ENCODE measurements at places on chromosomes 1 and 21.

GRCh38 chr1:68233202-68233601 is 879 bp upstream of the WLS start:
- no peak for DNase-seq

DNA sequence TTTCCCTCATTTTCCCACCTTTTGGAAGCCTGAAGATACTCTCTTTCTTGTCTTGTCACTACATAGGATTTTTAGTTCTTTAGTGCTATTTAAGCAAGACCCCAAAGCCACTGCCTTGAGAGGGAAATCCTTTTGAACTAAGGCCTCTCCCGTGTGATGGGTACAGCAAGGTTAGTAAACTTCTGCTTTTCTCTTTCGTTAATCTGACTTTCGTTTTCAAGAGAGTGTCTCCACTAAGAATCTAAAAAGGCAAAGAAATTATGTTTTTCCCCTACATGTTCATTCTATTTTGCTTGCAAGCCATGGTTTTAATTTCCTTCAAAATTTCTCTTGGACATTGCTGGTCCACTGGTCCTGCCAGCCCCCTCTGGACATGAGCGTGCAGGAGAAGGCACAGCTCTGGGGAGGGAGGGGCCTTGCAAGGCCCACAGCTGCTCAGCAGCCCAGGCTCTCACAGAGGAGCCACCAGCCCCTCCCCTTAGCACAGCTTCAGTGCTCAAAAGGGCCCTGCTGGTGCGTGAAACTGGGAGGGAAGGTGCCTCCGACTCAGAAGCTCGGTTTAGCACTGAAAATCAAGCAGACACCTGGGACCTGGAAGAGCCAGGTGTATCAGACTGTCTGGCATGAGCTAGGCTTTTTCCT is 210.9 kb upstream of the GALNT2 start:
- no peak for DNase-seq

- DNase-seq: no peak
Observed at GRCh38 chr1:114010433-114011184, 31.3 kb downstream of the OLFML3 start.

GRCh38 chr1:162405800-162406199 is 6.1 kb downstream of the SH2D1B start:
- no peak for DNase-seq

GRCh38 chr1:67171978-67172377 is 5.7 kb downstream of the IL23R start:
- DNase-seq: no peak

DNA sequence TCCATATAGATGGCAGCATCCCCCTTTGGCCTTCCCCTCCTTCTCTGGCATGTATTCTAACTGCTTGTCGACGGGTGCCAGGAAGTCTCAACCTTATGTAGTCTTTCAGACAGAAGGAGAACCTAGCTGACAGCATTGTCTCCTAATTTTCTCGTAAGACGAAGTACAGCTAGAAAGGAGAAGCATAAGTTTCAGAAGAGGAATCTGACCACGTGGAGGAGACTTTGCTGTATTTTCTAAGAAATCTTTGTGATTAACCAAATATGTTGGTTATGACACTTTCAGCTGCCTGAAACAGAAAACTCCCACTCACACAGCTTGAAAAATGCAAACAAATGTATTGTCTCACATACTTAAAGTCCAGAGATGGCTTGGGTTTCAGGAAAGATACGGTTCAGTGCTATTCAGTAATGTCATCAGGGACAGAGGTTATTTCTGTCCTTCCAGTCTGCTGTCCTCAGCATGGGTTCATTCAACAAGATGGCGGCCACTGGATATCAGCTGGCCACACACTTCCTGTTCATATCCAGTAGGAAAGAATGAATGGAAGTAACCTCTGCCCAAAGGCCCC is 109.5 kb upstream of the ZNF648 start:
- no peak for DNase-seq

DNA sequence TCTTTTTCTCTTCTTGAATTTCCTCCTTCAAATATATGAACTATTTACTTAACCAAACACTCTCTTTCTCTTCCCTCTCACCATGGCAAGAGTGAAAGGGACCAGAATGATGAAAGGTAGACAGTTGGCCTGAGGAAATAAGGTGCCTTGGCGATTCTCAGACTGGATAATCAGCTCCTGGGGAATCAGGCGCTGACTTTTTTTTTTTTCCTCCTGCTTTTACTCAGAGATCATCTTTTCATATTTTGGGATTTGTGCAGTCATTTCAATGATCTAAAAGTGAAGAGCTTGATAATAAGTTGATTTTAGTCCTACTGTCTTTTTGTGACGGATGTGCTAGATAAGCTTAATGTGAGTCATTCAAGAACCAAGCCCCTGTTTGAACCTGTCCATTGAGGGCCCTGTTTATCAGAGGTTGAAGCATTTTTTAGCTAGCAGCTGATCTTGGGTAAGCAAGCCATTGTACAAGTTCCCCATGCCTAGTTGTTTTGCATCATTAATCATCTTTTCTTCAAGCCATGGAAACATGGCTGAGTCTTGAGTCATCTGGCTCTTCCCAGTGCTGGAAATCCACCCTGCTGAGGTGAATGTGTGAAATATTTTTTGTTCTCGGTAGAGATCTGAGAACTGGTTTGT is 40.8 kb downstream of the ITSN1 start:
- no peak for DNase-seq

DNA sequence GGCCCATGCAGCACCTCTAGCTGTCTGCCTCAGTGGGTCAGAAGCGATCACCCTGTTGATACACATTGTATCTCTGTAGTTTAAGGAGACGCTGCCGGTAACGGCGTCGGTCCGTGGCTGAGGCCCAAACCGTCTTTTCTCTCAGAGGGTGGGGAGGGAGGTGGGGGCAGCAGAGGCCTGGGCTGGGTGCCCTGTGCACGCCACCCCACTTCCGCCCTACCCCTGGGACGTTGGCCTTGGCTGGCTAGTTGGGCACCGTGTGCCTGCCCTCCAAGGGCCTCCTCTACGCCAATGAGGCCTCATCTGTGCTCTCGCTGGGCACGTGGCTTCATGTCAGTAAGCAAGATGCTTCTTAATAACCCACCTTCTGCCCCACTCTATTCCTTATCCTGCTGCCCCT is 9.4 kb downstream of the ZC3H12A start:
- DNase-seq: no peak

DNA sequence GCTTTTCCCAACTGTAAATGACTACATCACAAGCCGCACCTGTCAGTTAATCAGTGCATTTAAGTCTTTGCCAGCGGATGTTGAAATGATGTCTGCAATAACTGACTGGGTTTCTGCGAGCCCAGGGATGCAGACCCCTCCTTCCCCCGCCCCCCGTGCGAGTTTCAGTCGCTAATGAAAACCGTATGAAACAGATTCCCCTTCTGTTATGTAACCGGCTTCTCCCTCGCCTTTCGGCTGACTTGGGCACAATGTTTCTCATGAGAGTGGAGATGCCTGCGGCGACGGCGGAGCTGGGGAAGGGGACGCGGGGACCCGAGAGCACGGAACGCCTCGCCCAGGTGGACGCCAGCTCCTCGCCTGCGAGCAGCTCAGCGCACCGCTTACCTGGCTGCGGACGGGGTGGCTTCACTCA is 753 bp downstream of the KCNJ6 start:
- no peak for DNase-seq

- DNase-seq: no peak
Observed at GRCh38 chr1:65480684-65481405, 60.4 kb downstream of the LEPR start.

DNA sequence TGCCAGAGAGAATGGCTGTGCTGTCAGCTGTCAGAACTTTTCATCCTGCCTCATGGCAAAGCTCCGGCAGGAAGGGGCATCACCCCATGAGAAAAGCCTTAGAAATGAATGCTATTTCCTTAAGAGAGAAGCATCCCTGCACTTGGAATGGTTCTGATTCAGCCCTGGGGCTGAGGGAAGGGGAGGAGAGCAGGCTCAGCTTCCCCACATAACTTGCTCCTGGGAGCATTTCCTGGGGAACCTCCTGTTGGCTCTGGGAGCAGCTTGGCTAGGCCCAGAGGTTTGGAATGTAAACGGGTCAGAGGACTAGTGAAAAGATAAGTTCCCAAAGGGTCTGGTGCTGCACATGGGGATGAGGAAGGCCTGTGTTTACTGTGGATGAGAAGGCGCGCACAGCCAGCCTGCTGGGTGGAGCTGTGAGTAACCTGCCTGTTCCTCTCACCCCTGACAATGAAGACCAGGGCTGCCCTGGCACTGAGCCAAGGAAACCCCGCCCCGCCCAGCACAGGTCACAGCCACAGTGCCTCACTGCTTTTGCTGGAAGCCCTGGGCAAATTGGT is 5.0 kb downstream of the PRELP start:
- no peak for DNase-seq

- DNase-seq: no peak
Observed at GRCh38 chr1:182714546-182714945, 30.2 kb upstream of the RGS8 start.

DNA sequence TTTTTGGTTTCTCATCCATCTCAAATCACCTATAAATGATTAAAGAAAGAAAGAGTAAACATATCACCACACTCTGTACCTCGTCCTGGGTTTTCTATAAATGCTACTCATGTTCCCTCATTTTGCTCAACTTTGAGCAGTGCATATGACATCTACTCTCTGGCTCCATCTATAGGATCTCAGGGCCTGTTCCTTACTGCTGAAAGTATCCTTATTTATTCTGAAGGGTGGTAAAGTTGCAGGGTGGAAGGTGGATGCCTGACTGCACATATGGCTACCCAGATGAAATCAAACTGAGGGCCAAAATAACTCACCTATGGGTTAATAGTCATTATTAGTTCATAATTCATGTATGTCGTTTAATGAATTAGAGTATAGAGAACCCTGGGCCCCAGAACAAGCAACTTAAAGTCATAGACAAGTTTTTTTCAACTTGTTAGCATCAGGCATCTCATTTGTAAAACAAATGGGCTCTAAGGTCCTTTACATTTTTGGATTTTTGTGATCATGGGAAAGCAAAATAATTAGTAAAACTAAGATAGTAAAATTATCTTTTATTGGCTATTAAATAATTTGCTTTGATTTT is 46.5 kb downstream of the NCF2 start:
- DNase-seq: no peak

DNA sequence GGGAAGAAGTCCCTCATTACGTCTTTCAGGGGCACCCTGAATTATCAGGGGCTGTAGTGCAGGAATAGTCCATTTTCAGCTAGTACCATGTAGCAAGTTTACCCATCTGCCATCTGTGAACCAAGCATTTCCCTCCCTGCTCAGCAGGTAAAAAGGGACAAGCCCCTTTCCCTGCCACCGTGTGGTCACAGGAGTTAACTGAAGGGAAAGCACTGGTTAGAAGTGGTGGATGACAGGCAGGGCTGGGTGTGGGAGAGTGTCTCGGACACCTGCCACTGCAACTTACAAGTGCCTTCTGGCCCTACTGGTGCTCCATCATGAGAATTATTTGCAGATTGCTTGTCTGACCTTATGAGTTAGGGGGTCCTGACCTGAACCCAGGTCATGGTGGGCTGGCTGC is 32.0 kb upstream of the IGSF5 start:
- no peak for DNase-seq

GRCh38 chr1:92691925-92692324 is 93.0 kb downstream of the EVI5 start:
- DNase-seq: no peak

DNA sequence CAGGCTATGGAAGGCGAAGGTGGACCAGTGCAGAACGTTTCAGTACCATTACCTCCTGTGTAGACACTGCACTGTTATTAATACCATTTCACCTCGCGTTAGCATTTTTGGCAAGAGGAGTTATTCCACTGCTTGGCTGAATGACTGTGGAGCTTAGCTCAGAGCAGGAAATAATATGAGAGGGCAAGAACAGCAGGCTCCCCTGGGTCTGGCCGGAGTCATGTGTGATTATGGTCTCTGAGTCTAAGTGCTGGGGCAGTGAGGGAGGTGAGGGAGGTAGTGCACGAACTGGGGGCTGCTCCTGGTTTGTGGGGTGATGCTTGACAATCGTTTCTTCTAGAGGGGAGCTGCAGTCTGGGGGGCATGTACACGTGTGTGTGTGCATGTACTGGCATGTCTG is 82.9 kb downstream of the MDM4 start:
- DNase-seq: no peak

- DNase-seq: no peak
Observed at GRCh38 chr1:239282411-239282810, 104.0 kb upstream of the CHRM3 start.

- no peak for DNase-seq
Observed at GRCh38 chr1:180793451-180793850, 119.2 kb upstream of the KIAA1614 start.

DNA sequence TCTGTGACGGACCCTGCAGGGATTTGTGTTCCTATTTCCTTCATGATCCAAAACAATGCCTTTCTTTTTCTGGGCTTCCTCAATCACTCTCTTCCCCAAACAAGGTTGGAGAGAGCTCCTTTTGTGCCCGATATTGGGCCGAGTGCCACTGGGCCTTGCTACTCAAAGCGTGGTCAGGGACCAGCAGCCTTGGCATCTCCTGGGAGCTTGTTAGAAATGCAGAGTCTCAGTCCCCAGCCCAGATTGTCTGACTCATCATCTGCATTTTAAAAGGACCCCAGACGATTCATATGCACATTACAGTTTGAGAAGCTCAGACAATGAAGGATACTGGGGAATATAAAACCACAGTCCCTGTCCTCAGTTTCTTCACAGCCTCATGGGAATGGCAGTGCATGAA is 19.9 kb downstream of the ADORA1 start:
- DNase-seq: no peak

DNA sequence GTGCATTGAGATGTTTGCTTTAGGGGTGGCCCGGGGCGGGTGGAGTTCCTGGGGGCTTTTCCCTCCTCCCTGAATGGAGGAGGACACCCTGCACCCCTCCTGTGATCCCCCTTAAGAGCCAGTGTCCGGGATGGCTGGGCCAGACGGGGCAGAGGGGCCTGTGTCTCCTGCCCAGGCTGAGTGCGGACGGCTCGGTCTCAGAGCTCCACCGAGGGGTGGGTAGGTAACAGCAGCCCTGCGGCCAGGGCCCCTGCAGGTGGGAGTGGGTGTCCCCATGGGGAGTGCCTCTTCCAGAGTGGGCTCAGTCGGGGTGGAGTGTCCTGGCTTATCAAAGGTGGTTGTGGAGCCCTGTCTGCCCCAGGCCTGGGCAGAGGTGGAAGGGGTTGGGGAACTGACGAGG is 23.1 kb downstream of the TP73 start:
- DNase-seq: peak; percentile 89

GRCh38 chr1:6157528-6158174 is 22.5 kb downstream of the CHD5 start:
- no peak for DNase-seq

GRCh38 chr21:43364851-43365424 is 62.0 kb downstream of the SIK1 start:
- peak; percentile 71 for DNase-seq
